Esophagus squamous epithelium (tissue), 5 donors: ENCODE measurements at places on chromosomes 6 and 20. TPM values are rescaled to one million over a fixed set of nuclear protein-coding genes. Genes with fewer than 3 reads are reported as not detected.
A peak's percentile ranks its signal among the peaks of the same experiment; 100 is the strongest.

- DNase-seq = no peak
Observed at GRCh38 chr20:20992686-20993360, 113.3 kb downstream of the LINC00237 start.

GRCh38 chr6:90701146-90701781 is 114.4 kb upstream of the MAP3K7 start:
- no peak for DNase-seq

DNA sequence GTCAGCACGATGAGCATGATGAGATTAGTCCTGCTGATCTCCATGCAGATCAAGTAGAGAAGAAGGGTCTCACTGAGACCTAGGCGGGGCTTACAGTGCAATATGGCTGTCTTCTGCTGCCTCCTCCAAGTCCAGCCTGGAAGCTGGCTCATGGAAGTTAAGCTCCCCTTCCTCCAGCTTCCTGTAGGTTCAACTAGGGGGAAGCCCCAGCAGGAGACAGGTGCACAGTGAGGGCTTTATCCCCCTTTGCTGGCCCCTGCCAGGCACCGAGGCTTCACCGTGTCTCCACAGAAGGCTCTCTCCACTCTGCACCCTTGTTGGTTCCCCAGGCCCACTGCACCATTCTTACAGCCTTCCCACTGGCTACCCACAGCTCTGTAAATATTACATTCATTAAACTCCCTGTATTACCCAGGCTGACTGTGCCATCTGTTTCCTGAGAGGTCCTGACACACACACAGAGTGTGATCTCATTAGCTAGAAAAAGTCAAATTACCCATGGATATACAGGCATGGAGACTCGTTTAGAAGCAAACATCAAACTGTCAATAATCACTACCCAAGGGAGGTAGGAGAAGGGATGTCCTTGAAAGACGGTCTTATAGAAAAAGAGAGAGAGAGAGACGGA is 90.4 kb downstream of the SLC2A10 start:
- no peak for DNase-seq

GRCh38 chr20:833450-834150 is at the start of gene FAM110A:
FAM110A (plus strand) TSS chr20:833715; CDS start chr20:844805, 11,090 bp downstream.
- DNase-seq = peak; percentile 80

DNA sequence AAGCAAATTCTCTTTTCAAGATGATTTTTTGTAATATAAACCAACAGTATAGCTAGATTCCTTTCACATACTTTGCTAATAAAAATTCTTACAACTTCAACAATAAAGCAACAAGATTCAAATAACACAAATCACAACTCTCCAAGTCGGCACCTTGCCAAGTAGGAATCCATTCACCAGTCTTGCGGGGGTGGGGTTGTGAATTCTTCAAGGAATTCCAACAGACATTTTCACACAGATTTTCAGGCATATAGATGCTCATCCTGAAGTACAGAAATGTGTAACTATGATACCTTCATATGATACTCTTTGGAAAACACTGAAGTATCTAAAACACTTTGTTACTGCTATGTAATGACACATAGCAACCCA is 36.5 kb downstream of the SCML4 start:
- DNase-seq = no peak

DNA sequence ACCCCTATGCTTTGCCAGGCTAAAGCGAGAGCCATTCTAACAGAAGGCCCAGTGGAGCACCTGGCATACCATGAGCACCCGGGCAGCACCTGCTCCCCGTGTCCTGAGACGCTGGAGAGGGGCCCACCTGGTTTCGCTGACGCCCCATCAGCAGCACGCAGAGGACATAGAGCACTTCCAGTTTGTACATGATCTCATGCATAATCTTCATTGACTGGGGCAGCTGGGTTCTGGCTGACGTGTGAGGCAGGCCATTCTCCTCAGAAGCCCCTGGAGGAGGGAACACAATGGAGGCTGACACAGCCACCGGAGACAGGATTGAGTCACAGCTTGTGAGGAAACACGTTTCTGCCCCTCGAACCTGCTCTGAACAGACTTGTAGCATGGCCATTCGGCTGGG is 65.4 kb downstream of the MYH7B start:
- no peak for DNase-seq

DNA sequence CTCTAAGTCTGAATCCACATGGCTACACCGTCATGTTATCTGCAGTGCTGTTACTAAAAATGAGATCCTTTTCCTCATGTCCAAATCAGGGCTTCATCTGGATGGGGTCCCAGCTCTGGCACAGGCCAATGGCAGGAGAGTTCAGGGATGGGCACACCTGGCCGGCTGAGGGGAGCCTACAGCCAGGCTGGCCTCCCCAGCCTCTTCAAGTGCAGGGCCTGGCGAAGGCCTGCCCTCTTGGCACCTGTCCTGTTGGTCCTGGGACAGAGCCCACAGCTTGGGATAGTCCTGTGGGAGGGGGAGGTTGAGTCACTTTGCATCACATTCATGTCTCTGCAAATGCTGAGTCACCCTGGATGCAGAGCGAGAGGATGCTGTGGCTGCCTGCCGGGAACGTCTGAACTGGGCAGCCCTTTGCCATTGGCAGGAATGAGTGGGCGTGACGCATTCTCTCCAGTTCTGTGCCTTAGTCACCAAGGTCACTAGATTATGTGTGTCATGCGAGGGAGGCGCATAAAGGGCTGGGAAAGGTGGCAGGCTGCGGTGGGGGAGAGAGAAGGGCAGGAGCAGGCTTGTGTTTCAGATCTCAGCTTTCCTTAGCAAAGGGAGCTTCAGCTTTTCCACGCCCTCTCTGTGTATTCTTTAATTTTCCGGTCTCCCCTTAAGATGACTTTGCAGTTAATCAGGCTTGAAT is 223.2 kb upstream of the ECI2 start:
- DNase-seq = peak; percentile 16

- no peak for DNase-seq
Observed at GRCh38 chr20:8858181-8858787, 210.6 kb upstream of the PLCB4 start.

DNA sequence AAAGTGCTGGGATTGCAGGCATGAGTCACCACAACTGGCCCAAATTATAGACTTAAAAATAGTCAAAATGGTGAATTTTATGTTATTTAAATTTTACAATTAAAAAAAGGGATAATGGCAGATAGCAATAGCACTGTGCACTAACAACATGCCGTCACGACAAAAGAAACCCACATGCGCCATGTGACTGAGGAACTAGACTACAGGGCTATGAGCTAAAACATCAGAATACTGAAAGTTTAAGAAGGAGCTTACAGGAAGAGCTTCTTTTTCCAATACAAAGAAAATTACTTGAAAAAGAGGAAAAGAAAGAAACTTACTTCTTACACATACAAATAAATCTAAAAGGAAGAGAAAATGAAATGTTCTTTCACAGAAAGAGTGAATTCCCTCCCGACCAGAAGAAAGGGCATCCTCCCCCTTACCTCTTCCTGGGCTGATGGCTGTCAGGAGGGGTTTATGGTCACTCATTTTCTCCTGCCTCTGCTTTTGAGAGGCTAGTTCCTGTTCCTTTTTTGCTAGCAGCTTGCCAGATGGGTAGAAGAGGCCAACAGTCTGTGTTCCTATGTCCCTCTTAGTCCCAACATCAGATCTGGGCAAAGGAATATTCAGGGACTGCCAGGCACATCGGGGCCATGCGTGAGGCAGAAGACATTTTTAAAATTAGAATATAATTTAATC is 54.5 kb downstream of the DZANK1 start:
- DNase-seq = no peak

DNA sequence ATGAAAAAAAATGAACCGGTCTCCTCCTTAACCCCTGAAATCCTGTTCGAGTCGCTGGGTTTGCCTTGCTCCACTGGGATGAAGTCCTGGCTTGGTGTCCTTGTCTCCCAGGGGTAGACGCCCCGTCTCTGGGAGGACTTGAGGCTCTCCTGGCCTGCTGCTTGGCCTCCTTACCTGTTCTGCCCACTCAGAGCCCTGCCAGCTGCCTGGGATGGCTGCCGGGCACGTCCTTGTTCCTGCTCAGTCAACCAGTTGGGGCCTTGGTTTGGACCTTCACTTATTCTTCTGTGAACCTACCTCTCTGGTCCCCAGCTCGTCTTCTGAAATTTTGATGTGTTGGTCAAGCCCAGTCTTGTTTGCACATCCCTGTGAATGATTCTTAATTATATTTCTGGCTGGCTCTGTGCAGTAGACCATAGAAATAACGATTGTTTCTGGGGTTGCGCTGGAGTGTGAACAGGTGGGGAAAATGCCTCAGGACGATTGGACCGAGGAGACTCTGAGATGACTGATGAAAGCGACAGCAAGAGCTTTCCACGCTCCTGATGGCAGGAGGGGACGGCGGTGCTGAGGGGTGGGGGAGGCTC is 126.5 kb upstream of the ESR1 start:
- DNase-seq = no peak

- no peak for DNase-seq
Observed at GRCh38 chr20:208942-209566, 18.0 kb upstream of the DEFB129 start.

DNA sequence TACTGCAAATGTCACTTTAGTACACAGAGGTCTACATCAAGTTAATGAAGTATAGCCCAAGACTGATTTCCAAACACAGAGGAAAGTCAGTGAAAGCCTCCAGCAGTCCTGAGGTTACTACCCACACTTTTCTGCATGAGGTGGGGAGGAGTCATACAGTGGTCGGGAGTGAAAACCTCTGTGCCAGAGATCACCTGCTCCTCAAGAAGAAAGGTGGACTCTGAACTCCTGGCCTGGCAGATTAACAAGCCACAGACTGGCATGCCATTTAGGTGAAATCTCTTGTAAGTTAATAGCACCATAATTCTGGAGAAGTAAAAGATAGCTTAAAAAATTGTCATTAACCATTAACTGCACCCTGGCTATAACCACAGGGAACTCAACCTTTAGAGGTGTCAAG is 125.0 kb upstream of the LAMP5 start:
- DNase-seq = no peak

- no peak for DNase-seq
Observed at GRCh38 chr20:41139227-41140093, 2.1 kb downstream of the PLCG1 start.

DNA sequence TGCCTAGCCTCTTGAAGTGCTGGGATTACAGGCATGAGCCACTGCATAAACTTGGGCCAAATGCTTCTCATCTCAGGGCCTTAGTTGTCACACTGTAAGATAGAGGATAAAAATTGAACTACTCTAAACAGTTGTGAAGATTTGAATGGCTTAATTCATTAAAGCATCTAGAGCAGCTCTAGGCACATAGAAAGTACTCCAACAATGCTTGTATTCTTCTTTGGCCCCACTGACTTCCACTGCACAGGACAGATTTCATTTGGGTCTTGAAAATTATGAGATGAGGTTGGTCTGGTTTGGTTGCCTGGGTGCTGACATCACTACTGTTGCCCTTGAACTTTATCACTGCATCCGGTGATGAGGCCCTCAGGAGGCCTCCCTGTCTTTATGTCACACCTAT is 10.0 kb upstream of the HBS1L start:
- DNase-seq = no peak

GRCh38 chr6:20952699-20953474 is 418.6 kb downstream of the CDKAL1 start:
- DNase-seq = no peak

- no peak for DNase-seq
Observed at GRCh38 chr6:28008053-28008452, 51.0 kb downstream of the OR2B6 start.

- DNase-seq = no peak
Observed at GRCh38 chr6:156890627-156891314, 113.6 kb downstream of the ARID1B start.

DNA sequence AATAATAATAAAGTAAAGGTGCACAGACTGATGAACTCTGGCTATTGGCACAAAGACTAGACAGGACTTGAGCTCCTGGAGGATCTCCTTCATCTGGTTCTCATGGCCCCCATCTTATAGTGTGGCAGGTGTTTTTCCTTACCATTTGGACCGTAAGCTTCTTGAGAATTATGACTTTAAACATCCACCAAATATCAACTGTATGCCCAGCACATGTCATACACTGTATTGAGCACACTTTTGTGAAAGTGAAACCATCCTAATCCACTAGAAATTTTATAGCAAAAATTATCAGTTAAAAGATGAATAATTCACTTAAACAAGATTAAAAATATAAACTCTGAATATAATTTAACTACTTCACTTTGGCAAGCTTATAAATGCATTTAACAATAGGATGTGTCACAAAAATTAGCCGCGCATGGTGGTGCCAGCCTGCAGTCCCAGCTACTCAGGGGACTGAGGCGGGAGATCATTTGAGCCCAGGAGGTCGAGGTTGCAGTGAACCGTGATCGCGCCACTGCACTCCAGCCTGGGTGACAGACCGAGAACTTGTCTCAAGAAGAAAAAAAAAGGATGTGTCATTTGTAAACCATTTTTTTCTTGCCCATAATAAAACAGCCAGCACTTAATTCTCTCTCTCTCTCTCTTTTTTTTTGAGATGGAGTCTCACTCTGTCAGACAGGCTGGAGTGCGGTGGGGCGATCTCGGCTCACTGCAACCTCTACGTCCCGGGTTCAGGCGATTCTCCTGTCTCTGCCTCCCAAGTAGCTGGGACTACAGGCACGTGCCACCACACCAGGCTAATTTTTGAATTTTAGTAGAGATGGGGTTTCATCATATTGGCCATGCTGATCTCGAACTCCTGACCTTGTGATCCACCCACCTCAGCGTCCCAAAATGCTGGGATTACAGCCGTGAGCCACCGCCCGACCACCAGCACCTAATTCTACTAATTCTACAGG is 9.1 kb downstream of the HIVEP2 start:
- no peak for DNase-seq

GRCh38 chr6:156557251-156557910 is 219.8 kb upstream of the ARID1B start:
- DNase-seq = no peak

DNA sequence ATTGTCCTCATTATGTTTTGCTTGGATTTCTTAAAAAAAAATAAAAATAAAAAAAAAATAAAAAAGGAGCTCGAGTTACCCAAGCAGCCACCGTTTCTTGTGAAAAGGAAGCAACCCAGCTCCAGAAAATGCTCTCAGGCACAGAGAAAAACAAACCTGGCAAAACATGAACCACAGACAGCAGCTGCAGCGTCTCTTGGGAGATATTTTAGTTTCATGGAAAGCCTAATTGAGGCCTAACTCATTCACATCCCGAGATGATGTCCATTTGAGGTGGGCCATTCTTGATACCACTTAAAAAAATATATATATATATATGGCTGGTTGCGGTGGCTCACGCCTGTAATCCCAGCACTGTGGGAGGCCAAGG is 13.7 kb upstream of the MRAP2 start:
- no peak for DNase-seq

Gene PHF20
- total RNA-seq = 13.6 TPM

Gene RRAGD
- total RNA-seq = 21.1 TPM

Gene VSX1
- not detected for total RNA-seq

Gene HLA-DMA
- 36.4 TPM for total RNA-seq

Gene NCOA7
- total RNA-seq = 30.9 TPM

Gene EPB41L1
- total RNA-seq = 112 TPM

Gene GRM1
- total RNA-seq = not detected

Gene WFDC10B
- not detected for total RNA-seq

Gene ADGB
- total RNA-seq = not detected

Gene SIRPD
- total RNA-seq = not detected

Gene HLA-DQB1
- total RNA-seq = 0.13 TPM

Gene EEF1A2
- 3.1 TPM for total RNA-seq

Gene PPP2R5D
- total RNA-seq = 35.9 TPM
